Nucleus accumbens (tissue), 56 donors: ENCODE measurements at places on chromosomes 6 and 20.

DNA sequence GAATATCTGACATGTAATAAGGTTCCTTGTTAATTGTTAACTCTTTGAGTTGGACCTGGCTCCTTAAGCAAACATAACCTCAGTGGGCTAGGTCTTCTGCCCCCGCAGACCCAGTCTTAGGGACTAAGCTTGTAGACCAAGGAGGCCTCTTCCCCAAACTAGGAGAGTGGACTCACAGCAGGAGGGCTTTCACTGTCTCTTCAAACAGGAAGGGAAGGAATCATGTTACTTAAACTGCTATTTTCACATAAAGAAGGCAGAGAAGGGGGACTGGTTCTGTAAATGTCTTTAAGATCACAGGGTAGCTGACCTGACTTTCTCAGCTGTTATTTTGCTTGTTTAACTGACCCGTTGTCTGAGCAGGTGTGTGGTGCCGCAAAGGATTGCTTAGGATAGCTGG lies 34.9 kb upstream of the PRDM1 start:
- DNase-seq = no peak

GRCh38 chr6:160102399-160102798 lies 19.2 kb upstream of the SLC22A1 start:
- no peak for DNase-seq

DNA sequence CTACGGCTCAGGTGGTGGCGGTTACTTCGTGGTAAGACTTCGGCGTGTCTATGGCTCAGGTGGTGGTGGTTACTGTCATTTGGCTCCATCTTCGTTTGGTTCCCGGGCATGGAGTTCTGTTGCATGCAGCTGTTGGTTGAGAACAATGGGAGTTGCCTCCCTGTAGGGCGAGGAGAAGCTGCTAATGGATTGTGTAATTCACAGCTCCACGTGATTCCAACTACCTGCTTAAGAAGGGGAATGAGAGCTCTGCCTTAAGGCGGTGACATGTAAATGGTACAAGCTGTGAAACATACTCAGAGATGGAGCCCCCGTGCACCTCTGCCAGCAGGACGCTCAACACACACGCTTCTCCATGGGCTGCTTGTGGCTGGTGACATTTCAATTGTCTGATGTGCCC lies 12.4 kb upstream of the DACT2 start:
- DNase-seq = no peak

- DNase-seq = no peak
These were observed 38.7 kb downstream of the GNAS start for GRCh38 chr20:58891086-58891717.

DNA sequence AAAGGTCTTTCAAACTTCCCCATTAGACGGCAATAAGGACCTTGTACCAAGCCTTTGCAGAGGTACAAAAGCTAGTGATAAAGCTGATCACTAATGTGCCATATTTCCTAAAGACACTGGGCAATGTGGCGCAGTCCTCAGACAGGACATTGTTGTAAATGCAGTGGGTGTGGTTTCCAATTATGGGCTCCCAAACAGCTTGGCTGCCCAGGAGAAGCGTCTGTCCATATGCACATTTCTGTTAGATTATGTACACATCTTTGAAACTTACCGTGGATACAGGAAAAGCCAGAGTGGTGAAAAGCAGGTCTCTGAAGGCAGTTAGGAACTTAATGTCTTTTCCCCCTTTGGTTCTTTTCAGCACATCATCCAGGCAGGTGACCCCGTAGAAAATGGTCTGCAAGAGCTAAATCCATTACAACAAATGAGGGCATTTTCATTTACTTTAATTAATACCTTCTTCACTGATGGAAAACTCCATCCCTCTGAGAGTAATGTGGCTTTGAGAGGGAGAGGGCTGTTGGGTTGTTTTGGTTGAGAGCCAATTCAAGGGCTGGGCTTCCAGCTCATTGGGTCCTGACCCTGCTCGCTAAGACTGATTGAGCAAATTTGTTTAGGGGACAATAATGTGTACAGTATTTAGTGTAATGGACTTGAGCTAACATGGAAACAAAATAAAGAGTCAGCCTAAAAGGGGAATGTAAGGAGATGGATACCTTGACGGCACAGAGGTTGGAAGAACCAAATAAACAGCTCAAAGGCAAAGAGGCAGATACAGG lies 10.4 kb downstream of the ADTRP start:
- DNase-seq = no peak

DNA sequence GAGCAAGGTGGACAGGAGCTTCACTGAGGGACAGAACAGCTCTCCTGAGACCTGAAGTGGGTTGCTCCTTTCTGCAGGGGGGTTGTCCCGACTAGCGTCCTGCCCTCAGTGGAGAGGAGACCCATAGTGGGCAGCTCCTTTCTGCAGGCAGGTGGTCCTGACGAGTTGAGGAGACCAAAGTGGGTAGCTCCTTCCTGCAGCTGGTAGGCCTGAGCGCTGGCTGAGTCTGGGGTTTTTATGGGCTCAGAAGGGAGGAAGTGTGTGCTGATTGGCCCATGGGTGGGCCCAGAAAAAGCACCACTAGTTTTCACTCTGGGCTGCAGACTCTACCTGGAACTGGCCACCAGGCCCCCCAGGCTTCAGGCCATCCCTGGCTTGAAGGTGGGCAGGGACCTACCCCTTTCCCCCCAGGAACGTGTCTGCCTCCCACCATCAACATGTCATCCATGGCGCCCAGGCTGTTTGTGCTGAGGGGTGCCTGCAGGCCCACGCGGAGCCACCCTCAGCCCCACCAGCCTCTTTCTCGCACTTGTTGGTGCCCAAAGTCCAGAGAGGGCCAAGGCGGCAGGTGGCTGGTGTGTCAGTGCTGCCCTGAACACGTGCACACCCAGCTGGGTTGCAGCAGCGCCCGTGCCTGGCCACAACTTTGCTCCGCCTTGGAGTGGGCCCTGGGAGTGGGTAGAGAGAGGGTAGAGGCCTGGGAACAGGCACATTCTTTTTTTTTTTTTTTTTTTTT lies 1.6 kb upstream of the DEK start:
- no peak for DNase-seq

DNA sequence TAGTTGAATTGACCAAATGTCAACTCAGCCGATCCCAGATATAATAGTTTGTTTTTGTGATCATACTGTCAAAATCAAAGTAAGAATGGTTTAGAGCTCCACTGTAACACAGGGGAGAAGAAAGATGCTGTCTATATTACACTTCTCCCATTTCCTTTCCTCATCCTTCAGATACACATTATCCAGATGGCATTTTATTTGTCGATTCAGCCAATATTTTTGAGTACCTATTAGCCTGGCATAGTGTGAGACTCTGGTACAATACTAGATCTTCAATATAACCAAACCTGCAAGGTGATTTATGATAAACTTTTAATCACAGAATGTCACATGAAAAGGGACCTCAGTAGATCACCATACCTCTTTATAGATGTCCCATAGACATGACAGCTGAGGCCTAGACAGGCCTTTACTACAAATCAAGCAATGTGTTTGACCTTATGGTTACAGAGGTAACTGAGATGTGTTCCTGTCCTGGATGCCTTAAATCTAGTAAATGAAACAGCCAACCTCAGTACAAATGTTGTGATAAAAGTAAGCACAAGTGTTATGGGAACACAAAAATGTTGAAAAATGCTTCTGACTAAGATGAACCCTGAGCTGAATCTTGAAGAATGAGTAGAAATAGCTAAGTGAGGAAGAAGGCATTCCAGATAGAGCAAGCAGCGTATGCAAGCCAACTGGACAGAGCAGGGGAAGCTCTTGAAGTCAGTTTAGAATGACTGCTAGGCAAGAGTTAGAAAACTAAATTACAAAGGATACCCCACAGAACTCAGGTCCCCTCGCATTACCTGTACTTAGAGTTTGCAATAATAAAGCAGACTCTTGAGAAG lies 1.9 kb downstream of the FBXO9 start:
- no peak for DNase-seq

- no peak for DNase-seq
These were observed 5.3 kb upstream of the CNKSR3 start for GRCh38 chr6:154515826-154516225.

GRCh38 chr6:15484821-15485220 lies 178.0 kb downstream of the DTNBP1 start:
- no peak for DNase-seq

- no peak for DNase-seq
These were observed 869.1 kb downstream of the QKI start for GRCh38 chr6:164283574-164283973.
